GM12891 (cell line): ENCODE measurements at places on chromosomes 12 and 14.

DNA sequence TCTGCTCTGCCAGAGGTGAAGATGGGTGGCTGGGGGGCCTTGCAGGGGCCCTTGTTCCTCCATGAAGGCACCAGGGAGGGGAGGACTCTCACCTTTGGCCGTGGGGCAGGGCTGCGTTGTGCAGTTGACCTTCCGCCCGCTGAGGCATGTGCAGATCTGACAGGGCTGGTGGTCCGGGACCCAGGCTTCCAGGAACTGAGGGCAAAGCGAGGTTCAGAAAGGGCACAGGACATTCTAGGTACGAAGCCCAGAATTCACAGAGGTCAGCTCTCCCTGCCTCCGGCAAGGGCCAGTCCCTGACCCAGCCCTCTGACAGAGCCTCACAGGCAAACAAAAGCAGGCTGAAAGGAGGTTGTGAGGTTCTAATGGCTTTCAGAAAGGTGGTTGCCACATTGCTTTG is 40.4 kb upstream of the ANO2 start:
- no peak for DNase-seq

- DNase-seq: no peak
Measured at GRCh38 chr12:38175538-38175937, 141.0 kb upstream of the ALG10B start.

- DNase-seq: no peak
Measured at GRCh38 chr12:40145896-40146295, 40.0 kb upstream of the SLC2A13 start.

DNA sequence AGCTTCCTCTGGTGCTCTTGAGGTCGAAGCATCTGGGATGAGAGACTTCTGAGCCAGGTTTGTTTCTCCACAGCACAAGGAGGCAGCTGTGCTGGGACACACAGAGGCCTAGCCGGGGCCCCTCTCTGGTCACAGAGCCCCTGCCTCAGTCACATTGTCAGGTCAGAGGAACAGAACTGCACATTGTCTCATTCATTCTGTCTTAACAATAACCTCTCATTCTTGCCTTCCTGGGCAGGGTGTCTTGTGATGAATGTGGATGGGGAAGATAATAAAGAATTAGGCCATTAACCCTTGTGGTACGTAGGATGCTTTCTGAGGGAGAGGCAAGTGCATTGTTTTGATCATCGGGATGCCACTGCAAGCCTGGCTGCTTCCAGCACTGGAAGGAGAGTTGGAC is 29.8 kb downstream of the FNTB start:
- no peak for DNase-seq

- no peak for DNase-seq
Measured at GRCh38 chr12:12466157-12466556, 96.5 kb downstream of the DUSP16 start.

GRCh38 chr14:98914942-98915341 is 357.1 kb downstream of the BCL11B start:
- DNase-seq: no peak

DNA sequence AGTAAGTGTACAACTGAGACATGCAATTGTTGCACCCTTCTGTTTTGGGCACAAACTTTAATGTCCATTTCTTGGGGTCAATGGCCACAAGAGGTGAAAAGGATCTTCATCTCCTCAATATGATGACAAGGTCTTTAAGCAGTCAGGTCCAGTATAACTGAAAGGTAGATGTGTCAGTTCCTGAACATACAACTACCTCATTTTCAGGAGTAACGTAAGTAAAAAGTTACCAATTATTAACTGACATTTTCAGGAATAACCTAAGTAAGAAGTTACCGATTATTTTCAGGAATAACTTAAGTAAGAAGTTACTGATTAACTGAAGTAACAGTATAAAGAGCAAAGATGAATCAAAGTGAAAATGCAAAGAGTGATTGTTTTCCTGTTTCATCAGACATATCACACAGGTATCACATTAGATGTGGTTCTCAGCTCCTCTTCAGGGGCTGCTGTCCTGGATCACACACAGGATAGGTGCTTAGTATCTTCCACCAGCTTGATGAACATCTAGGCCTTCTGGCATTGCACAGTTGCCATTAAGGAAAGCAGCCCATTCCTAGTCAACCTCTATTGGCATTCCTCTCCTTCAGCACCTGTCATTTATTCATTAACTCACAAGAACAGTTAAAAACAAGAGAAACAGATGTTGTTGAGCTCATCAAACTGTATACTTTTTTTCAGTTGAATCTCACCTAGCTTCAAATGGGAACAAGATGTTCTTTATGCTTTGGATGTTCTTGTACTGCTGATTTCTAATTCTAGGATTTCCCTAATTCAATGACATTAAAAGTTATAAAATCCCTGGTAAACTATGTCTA is 200.0 kb downstream of the FOXG1 start:
- DNase-seq: no peak

DNA sequence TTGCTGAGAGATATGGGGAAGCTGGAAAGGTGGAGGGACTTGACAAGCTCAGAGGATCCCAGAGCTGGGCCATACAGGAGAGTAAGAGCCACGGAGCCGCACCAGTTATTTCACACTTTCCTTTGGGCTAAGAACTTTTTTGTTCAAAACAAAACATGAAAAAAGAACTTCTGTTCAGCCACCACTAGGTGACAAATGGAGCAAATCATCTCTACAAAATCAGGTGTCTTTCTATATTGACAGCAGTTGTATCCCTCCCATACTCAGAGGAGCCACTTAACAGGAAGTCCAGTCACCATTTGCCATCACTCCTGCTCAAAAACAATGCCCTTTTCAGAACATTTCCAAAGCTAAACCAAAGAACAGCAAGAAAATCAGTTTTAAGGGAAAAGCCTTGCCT is 70.3 kb upstream of the DBX2 start:
- DNase-seq: no peak

- DNase-seq: no peak
Measured at GRCh38 chr12:88141425-88141773, 489 bp downstream of the CEP290 start.
